ENCODE measurements at places on chromosomes 4 and X.

GRCh38 chrX:153398275-153398960, 2.7 kb downstream of the PNMA6E start:
- no peak for DNase-seq

- DNase-seq: no peak
These were observed 8.5 kb downstream of the SRP72 start for GRCh38 chr4:56475917-56476316.

GRCh38 chrX:108250654-108251579, 159.3 kb downstream of the ATG4A start:
- DNase-seq: no peak

- DNase-seq: no peak
These were observed 15.4 kb upstream of the TLR2 start for GRCh38 chr4:153668647-153669046.

- DNase-seq: peak; percentile 18
These were observed 22.0 kb downstream of the DYNLT3 start for GRCh38 chrX:37825215-37825842.

- DNase-seq: no peak
These were observed 105.9 kb upstream of the DIAPH2 start for GRCh38 chrX:96578781-96579180.

DNA sequence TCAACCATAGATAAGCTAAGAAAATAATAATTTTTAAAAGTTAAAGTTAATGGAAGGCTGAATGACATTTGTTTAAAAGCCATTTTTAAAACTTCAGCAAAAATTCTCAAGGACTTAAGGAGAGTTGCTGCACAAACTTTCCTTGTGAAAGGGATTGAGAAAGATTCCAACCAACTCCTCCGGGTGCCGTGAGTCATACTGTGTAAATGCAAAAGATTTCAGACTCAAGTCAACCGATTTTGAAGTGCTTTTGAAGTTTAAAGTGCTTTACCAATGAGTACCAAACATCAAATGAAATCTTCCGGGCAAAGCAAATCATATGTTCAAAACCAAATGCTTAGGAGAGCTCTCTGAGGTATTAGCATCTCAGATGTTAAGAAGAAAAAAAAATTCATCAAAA, 31.4 kb downstream of the VCX2 start:
- DNase-seq: no peak

GRCh38 chr4:94208266-94208665, 601 bp downstream of the SMARCAD1 start:
- DNase-seq: no peak

DNA sequence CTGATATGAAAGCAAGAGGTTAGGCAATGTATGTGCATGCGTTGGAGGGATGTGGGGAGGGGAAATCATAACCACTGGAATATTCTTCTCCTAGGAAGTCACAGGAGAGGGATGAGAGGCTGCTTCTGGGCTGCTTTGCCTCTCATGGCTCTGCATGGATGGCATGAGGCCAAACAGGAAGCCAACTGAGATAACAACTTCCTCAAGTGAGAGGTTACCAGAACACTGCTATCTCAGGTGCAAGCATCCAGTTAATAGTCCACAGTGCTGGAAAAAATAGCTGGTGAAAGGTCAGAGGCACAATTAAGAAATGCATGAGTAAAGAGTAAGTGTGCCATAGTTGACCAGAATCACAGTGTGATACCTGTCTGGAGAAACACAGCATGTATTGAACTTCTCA, 113.3 kb downstream of the ELOVL6 start:
- no peak for DNase-seq

DNA sequence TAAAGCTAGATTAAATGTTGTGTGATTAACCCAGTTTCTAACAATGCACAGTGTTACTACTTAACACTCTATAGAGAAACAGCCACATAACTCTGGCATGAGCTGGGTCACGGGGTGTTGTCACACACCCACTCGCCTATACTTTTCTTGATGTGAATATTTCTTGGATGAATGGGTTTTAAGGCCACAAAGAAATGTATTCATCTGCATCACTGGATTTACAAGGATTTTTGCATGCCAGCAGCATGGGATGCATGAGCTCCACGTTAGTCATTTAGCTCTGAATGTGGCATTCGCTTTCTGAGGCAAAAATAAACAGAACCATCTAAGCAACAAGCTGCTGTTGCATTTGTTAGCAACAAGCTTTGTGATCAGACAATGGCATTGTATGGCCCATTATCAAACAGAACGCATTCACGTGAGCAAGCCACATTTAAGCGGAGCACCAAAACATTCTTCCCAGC, 89.7 kb downstream of the LRP2BP start:
- DNase-seq: no peak

DNA sequence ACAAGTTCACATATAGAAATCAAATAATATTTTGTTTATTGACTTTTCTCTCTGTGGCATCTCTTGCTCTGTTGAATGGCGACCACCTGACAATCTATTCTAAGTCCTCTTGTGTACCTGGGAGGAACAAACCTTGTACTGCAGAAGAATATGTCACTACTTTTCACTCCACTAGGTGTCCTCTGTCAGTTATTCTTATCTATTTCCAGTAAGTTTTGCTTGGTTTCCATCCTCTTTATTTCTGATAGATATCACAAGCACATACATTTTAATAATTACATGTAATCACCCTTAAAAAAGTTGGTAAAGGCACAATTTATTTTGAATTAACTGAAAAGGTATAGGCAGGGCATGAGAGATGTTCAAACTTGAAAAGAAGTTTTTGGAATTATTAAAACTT, 238.4 kb downstream of the SNCA start:
- DNase-seq: no peak

DNA sequence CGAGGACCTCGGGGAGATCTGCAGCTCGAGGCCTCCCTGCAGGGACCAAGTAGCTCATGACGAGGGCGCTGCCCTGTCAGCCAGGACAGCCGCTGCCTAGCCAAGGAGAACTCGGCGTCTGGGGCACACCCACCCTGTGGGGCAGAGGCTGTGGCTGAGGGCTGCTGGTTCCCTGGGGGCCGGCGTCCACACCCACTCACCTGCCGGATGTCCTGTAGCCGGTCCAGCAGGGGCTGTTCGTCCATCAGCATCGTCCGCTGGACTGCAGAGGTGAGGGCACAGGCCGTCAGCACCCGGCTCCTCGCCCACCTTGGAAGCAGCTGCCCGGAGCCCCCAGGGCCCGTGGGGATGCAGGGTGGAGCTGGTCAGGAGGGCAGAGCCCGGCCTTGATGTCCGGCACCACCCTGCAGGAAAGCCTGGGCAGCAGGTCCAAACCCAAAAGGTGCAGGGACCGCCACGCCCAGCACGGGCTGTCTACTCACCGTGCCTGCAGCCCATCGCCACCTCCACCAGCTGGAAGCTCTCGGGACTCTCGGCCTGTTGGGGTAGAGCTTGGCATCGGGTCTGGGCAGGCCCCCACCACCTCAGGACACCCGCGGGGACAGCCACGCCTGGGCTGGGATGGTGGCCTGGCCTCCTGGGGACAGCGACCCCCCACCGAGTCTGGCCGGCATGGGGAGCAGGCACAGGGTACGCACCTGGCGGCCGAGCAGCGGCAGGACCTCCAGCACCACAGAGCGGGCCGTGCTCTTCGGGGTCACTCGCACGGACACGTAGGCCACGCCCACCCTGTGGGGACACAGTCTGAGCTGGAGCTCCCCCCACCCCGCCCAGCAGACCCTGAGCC, 6.9 kb downstream of the DGKQ start:
- DNase-seq: no peak

DNA sequence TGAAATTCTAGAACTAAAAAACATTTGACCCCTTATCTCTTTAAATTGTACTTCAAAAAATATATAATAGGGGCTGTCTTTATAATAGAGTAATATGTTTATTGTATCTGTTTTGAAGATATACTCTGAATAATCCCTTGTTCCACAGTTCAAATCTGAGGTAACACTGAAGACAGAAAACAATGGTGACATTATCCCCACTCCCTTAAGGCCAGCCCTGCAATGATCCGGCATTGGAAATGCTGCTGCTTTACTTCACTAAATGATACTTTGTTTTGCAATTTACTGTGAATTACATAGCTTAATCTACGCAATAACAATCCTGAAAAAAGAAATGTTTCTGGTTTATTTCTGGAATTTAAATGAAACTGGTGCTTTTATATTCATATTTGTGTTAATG, 34.4 kb upstream of the ZFP42 start:
- no peak for DNase-seq

DNA sequence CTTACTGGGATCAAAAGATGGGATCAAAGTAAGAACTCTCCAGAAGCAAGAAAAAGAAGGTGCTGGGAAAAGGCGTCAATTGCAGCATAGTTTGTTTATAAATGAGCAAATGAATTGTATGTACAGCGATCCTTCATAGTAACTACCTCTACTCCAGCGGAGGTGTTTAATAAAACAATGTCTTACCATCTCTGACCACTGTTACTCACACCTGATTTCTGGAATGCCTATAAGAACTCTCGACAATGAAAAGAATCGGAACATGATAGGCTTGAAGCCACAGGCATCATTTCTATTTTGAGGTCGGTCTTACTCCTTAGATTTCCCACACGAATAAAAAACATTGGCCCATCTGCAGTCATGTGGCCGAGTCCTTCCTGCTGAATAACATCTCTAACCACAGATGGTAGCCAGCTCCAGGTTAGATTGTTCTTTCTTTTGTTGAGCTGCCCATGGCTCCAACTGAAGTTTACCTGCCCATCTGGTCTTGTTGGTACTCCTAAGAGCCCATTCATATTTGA, 67.6 kb downstream of the CLDN34 start:
- DNase-seq: no peak

DNA sequence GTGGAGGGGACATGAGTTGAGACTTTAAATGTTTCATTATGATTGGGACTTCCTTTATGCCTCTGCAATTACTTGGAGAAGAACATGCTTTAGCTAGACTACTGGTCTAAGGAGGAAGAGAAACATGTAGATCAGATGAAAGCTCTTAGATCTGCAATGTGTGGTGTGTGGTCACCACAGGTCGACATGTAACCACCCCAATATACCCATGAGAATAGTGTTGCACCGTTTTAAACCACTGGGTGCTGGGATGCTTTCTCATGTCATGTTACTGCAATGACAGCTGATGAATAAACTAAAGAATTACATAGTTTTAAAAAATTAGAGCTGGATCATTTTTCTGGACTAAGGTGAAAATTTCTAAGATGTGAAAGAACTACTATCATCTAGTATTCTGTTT, 1039.7 kb downstream of the RAPGEF2 start:
- no peak for DNase-seq

DNA sequence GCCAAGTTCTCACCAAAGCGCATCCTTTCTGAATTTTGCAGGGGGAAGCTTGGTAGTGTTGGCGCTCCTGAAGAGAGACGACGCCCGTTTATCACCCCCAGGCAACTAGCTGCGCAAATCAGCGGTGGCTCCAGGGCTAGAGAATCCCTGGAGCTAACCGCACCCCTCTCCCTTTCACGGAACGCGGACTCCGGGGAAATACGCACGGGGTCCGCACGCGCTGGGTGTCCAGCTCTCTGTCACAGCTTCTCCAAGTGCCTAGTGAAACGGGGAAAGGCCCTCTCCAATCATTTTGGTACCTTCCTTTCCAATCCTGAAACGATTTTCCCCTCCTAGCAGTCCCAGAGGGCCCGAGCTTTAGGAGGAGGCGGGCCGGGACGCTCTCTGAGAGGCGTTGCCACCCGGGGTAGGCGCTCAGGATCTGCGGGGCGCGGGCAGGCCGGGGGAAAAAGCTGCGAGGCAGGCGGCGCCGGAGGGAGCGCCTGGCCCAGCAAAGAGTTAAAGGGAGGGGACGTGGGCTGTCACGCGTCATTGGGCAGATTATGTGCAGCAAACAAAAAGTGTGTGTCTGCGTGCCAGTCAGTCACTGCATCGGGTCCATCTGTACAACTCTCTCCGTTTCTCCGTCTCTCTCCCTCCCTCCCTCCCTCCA, at the start of gene PRDM8:
TSS of gene PRDM8 (plus strand) at position 582 of the 652 bp plus-strand sequence. CDS start 2,578 bp downstream, outside the sequence.
- no peak for DNase-seq

DNA sequence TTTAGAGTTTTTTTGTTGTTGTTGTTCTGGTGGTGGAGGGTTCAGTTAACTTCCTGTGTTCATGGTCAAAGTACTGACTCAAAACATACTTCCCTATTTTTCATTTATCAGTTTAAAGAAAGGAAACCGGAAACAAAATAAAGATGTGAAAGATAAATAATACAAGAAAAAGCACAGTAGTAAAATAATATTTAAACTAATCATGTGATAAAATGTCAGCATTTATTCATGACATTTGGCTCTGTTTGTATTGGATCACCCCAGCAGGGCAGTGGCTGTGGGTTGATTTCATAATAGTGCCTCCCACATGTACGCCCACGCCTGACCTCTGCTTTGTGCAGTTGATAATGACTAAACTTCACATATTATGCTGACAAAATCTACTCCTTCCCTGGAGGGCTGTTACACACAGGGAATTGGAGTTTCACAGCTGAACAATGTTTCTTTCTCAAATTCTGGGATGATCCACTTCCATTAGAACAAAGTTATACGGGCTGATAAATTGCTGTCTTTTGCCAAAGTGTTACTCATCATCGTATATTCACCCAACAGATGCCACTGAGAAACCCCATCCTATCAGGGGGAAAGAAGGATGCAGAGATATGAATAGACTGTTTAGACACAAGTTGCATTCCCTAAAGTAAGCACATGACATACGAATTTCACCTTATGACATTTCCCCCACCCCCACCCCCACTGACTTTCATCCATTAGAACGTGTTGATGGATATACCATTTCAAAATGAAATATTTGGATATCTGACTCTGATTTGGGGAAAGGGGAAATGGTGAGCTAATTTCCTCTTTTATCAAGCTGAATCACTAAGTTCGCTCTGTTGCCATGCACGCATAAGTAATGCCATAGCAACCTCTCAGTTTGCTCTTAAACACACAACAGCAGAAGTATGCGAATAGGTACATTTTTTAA, 48.3 kb downstream of the AMELX start:
- no peak for DNase-seq

GRCh38 chrX:104270916-104271512, 16.3 kb upstream of the ESX1 start:
- DNase-seq: no peak

DNA sequence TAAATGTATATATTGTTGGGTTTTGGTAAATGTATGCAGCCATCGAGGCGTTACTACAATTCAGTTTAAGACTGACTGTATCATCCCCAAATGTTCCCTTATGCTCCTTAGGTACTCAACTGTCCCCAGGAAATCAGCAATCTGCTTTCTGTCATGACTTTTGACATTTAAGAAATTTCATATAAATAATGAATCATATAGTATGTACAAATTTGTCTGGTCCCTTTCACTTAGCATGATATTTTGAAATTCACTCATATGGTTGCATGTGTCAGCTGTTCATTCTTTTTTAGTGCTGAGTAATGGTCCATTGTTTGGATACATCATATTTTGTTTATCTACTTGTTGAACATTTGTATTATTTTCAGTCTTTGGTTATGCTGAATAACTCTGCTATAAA, 218.8 kb downstream of the C4orf33 start:
- DNase-seq: no peak
